Right forelimb (tissue), 1 donor: ENCODE measurements at places on chromosomes 2 and 18.

DNA sequence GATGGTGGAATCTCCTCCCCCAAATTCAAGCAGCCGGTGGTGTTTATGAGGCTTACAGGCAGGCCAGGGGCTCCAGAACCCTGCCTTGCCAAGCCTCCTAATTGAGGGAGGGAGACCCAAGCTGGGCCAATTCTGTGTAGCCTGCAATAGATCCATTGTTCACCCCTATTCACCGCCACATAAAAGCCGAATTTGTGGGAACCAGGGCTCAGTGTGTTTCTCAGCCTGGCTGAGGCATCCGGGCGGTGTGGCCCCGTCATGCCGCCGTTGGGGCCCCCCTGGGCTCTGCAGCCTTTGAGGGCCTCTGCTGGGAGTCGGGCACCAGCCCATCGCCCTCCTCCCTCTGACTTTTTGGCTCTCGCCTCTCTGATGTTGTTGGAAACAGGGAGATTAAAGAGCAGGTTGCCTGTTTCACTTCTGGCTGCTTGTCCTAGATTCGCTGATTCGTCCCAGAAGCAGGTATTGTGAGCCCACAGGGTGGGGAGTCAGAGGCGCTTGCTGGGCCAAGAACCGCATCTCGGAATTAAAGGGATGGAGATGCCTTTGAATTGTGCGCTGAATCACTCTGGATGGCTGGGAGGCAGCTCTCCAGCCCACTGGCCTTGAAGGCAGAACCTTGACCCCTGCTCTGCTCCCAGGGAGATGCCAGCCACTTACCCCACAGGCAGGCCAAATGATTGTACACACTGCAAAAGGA lies 14.7 kb upstream of the OTOS start:
- DNase-seq = no peak

DNA sequence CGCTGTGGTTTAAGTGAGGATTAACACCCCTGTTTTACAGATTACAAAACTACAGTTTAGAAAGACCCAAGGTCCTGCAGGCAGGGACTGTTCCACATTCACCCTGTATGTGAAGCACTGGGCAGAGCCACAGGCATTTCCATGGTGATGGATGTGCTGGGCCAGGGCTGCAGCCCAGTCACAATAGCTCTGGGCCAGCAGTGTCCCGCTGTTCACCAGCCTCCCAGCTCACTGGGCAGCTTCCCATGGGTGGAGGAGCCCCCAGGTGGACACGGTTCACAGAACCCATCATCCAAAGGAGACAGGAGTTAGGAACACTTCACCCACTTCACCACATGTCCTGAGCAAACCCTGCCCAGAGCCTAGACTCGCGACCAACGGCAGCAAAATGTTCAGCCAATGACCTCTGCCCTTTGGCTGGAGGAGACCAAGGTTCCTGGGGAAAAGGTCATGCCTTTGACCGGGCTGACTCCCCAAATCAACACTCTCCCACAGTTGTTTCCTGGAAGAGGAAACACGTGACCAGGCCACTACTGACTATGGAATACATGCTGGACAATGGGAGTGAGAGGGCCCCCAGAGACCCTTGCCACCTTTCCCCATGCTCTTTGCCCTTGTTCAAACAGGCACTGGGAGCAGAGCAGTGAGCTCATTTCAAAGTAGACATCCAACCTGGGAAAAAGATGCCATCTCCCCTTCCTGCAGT lies 28.0 kb upstream of the SLC35F6 start:
- DNase-seq = no peak

DNA sequence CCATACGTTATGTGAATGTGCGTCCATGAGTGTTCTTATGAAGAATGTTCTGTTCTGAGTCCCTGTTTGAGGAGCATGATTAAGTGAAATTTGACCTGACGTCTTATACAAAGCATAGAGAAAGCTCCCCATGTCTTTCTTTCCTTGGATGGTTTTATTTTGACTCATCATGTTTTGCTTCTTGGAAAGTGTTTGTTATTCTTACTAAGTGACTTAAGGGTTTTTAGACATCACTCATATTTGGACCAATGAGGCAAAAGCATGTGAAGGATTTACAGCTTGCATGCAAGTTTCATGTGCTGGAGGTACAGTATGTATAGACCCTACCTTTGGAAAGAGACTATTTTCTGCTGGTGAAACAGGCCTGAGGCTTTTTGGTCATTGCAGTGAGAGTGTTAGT lies 33.5 kb upstream of the ZEB2 start:
- no peak for DNase-seq

DNA sequence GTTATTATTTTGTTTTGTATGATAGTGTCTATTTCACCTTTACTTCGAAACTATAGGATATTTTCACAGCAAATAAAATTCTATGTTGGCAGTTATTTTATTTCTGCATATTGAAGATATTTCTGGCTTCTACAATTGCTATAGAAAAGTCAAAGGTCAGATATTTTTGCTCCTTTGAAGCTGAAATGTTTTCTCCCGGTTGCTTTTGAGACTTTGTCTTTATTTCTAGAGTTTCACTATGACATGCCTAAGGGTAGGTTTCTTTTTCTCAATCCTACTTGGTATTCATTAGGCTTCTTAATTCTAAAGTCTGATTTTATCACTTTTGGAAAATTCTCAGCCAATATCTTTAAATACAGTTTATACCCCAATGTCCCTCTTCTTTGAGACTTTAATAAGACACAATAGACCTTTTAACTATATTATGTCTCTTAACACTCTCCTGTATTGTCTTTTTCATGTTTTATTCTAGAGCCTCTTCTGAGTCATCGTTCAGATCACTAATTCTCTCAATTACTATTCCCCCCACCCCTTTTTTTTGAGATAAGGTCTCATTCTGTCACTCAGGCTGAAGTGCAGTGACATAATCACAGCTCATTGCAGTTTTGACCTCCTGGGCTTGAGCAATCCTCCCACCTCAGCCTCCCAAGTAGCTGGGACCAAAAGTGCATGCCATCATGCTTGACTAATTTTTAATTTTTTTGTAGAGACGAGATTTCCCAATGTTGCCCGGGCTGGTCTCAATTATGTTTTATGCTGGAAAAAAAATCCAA lies 50.5 kb downstream of the USP37 start:
- DNase-seq = no peak

DNA sequence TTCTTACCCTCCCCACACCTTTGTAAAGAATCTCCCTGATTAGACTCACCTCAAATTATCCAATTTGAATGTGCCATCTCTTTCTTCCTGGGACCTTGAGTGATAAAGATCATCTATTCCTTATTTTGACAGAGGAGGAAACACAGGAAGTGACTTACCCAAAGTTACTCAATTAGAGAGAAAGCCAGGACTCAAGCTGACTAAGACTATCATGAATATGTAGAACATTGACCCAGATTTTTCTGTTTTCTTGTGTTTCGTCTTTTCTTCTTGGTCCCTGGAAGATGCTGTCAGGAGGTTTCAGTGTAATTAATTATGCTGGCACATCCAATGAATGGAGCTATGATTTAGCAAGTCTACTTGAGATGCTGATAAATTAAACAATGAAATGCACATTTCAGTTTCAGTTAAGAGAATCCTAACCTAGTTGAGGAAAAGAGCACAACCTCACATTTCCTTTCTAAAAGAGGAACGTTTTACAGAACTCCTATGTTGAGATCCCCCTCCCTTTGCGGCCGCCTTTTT lies 380.4 kb downstream of the CLIP4 start:
- DNase-seq = no peak

DNA sequence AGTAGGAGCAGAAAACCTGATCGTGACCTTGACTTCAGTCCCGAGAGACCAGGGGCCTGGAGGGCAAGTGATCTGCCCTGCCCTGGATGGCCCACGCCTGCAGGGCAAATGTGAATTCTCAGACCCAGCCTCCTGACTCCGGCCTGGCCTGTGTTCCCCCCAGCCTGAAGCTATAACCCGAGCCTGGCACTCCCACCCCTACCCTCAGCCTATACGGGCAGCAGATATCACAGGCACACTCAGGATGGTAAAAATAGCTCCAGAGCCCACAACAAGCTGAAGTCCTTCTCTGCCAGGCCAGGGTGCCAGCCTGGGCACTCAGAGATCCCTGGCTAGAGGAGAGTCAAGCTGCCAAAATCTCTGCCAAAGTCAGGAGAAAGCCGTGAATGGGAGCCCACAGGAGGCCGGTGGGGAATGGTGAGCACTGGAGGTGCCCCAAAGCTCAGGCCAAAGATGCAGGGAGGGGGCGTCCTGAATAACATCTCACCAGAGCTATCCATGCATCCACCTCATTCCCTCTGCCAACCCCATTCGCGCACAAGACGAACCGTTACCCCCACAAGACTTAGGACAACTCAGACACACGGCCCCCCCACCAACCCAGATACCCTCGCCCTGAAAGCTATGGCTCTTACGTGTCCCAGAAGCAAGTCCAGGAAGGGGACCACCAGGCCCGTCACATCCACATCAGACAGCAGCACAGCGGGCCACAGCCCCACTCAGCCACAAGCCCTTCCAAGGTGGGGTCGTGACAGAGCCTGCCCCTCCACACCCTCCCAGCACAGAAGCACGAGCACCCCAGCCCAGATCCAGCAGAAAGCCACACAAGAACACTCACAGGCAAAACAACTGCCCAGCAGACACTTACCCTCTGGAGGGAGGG lies 144.9 kb downstream of the TNS1 start:
- no peak for DNase-seq

DNA sequence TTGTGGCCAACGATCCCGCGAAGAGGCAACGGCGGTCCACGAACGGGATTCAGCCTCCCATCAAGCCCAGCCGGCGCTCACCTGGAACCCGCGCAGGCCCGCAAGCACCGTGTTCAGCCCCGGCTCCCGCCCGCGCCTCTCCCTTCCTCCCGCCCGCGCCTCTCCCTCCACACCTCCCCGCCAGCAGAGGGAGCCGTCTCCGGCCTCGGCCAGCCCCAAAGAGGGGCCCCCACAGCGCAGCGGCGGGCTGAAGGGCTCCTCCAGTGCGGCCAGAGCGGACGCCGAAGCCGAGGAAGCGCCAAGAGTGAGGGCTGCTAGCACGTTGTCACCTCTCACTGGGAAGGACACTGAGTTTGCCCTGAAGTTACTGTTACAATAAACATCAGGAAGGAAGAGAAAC lies 55.3 kb upstream of the LAPTM4A start:
- DNase-seq = peak; percentile 63

DNA sequence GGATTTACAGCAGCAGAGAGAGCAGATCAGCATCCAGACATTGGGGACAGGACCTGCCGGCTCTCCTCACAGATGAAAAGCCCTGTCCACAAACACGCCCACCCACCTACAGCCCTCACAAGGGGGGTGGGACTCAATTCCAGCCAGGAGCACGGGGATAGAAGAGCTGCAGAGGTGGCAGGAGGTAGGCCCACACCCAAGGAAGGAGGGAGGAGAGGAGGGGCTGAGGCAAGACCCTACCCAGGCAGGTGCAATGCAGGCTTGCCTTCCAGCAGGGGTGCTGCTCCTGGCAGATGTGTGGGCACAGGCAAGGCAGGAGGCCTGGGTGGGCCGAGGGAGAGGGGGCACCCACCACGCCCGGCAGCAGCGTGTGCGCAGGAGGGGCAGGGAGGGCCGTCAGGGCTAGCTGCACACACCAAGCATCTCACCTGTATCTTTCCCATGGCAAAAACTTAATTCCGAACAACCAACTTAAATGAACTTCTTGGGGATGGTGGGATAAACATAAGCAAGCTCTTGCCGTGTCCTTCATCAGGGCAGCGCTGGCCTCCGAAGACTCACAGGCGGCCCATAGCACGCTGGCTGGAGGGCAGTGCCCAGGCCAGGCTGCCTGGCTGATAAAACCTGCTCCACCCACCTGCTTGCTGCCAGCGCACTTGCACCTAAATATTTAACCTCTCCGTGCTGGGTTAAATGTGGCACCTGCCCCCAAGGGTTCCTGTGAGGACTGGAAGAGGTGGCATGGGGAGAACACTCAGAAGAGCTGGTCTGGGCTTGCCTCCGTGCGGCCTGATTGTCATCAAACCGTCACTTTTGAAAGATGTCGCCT lies 219.5 kb downstream of the HDAC4 start:
- peak; percentile 11 for DNase-seq

GRCh38 chr2:219578811-219579613 lies 6.9 kb downstream of the INHA start:
- no peak for DNase-seq

DNA sequence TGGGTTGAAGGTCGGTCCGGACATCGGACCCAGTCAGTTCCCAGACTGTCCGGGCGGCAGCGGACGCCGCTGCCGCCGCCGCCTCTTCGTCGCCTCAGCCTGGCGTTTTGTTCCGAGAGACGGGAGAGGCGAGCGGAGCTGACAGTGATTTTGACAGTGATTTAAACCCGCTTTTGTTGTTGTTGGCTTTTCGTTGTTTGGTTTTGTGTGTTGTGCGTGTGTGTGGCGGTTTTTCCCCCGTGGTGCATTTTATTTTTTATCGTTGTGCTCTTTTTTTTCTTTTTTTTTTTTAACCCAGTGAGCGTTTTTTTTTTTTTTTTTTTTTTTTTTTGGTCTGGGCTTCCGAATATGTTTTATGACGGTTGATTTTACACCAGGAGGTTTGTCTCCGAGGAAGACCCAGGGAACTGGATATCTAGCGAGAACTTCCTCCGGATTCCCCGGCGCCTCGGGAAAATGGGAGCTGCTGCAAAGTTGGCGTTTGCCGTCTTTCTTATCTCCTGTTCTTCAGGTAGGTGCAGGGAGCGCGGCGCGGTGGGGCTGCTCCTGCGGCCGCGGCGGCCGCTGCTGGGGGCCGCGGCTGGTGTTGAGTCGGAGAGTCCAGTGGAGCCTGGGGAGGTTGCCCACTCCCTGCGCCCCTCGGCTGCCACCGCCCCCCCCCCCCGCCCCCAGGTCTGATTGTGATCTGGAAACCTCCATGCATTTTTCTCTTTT lies at the start of gene ACVR2A:
Gene ACVR2A, plus strand, starts transcription at position 333 of the 714 bp plus-strand sequence. Its CDS starts 124 bp downstream, at position 457.
- DNase-seq = peak; percentile 64

DNA sequence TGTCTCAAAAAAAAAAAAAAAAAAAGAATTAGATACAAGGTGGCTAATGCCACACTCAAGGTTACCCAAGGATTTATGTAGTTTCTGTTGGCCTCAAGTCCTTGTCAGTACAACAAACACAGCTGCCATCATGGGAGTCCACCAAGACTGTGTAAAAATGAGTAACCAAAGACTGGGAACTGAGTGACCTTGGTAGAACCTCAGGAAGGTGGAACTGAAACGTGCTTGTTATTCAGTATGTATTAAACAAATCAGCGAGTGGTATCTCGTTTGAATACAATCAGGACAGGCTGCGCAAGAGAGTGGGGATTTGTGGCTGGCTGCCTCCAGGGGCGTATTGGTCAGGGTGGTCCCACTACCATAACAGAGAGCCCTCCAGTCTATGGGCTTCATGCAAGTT lies 1.6 kb upstream of the SFTPB start:
- no peak for DNase-seq

DNA sequence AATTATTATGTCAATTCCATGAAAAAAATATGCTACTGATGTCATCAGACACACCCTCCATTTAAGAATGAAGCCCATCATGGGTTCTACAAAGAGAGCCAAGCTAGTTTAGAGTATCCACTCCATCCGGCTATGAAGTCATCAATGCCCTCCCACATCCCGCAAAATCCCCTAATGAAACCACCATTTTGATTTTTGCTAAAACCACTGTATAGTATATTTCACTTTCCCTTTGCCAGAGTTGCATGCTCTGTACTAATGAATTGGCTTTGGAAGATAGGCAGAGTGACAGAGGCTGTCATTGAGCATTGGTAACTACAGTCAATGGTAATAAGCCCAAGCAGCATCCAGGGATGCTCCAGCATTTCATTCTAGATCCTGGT lies 118.6 kb downstream of the ANKRD44 start:
- DNase-seq = no peak
